ENCODE measurements at places on chromosomes 6 and 20. TPM values are rescaled to one million over a fixed set of nuclear protein-coding genes. Genes with fewer than 3 reads are reported as not detected.

TENT5A gene
- 12.1 TPM for polyA plus RNA-seq

GABBR1 gene
- polyA plus RNA-seq = 1.8 TPM

POM121L2 gene
- not detected for polyA plus RNA-seq

MOXD1 gene
- polyA plus RNA-seq = not detected

STX11 gene
- 367 TPM for polyA plus RNA-seq

OVOL2 gene
- not detected for polyA plus RNA-seq

CLIC5 gene
- polyA plus RNA-seq = not detected

Measured in CD14-positive monocyte (primary cell).